G401 (cell line): ENCODE measurements at places on chromosomes 3 and 15. TPM values are rescaled to one million over a fixed set of nuclear protein-coding genes. Genes with fewer than 3 reads are reported as not detected.

DNA sequence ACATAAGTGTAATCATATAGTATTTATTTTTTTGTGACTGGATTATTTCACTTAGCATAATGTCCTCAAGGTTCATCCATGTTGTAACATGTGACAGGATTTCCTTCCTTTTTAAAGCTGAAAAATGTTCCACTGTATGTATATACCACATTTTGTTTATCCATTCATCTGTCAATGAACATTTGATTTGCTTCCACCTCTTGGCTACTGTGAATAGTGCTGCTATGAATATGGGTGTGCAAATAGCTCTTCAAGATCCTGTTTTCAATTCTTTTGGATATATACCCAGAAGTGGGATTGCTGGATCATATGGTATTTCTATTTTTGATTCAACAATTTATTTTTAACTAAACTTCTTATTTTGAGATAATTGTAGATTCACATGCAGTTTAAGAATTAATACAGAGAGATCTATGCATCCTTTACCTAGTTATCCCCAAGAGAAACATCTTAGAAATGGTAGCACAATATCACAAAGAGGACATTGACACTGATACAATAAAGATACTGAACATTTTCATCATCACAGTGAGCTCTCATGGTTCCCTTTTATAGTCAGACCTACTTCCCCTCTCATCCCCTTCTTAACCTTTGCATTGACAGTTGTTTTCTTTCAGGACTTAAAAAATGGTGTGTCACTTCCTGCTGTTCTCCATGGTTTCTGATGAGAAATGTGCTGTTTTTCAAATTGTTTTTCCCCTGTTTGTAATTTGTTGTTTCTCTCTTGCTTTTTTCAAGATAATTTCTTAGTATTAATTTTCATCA lies 90.1 kb downstream of the SATB1 start:
- no peak for DNase-seq

DNA sequence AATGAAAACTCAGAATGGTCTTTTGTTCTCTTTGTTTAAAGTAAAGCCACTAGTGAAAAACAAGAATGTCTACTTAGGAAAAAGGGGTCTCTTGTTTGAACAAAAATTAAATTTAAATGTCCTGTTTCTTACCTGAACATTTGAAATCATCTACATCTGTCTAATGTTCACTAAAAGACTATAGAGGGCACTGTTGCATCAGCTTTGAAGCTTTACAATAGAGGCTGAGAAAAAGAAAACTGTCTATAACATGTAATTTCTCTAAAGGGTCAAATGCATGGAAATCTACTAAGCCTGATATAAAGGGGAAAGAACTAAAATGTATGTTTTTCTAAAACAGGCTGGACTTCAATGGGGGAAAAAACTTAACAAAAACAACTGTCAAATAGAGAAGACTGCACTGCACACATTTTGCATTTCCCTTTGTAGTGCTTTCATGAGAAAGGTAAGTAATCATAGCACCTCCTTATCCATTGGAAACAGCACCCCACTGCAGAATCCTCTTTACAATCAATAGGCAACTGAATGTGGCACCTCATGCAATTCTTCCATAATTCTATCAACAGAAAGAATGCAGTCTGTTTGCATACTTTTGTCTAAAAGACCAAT lies 26.3 kb downstream of the DPH6 start:
- DNase-seq, result peak; percentile 73

The INKA1 gene
- total RNA-seq, result 0.68 and 5.2 TPM in 2 replicates

The RLBP1 gene
- 0.95 and 6.6 TPM in 2 replicates for total RNA-seq

- DNase-seq, result no peak
These were observed 76.3 kb downstream of the SMAD6 start for GRCh38 chr15:66778314-66778665.

GRCh38 chr3:142095841-142096240 lies 53.5 kb downstream of the TFDP2 start:
- no peak for DNase-seq

- DNase-seq, result no peak
These were observed 233.3 kb downstream of the OPA1 start for GRCh38 chr3:193826159-193826795.

DNA sequence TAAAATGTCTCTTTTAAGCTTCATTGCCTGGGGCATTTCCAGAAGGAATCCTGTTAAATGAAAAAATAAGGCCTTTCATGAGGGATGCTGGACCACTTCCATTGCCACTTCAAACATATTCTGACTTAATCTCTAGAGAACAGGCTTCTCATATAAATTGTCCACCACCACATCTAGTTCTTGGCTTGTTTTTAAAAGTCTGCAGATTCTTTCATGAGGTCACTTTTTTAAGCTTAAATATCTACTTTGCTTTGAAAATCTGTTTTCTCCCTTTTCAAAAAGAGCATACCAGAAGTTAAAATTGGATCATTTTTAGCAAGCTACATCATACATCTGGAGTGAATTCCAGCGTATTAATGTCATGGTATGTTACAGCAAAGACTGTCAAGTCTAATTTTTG lies 131.6 kb downstream of the C3orf70 start:
- no peak for DNase-seq

The FANCD2OS gene
- total RNA-seq, result not detected in 2 replicates

DNA sequence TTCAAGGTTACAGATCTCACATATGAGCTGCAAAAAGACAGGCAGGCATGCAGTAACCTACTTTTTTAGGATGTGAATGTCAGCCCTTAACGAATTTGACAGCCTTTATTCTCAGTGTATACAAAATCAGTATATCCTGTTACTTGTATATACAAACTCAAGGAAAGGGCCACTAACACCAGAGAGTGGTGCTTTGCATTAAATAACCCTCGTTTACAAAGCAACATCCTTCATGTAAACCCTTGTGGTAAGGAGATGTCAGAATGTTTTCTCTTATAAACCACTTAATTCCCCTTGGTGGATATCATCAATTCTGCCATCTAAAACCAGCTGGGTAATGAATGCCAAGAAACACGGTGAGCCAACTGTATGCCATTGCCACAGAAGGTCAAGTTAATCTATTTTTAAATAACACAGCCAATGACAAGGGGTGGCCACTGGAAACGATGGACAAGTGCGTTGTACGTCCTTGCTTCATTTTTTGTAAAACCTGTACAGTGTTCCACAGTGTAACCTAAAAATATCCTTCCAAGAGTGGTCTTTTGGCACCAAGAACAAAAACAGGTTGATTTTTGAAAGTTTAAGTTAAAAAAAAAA lies 7.5 kb downstream of the MAGI1 start:
- DNase-seq, result no peak

The RAB11A gene
- total RNA-seq, result 280 and 333 TPM in 2 replicates

- DNase-seq, result no peak
These were observed 131.1 kb upstream of the NSMCE3 start for GRCh38 chr15:29400701-29401100.

DNA sequence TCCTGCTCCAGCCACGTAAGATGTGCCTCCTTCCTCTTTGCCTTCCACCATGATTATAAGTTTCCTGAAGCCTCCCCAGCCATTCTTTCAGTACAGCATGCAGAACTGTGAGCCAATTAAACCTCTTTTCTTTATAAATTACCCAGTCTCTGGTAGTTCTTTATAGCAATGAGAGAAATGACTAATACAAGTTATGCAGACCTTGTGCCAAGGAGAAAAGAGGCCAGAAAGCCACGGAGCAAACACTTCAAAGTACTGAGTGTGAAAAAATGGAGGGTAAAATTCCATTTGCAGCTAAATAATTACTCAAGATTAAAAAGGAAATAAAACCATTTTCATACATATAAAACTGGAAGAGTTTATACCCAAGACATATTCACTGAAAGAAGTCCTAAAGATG lies 213.6 kb upstream of the LINGO1 start:
- no peak for DNase-seq
